ENCODE measurements at places on chromosomes 6 and 20. TPM values are rescaled to one million over a fixed set of nuclear protein-coding genes. Genes with fewer than 3 reads are reported as not detected.

DNA sequence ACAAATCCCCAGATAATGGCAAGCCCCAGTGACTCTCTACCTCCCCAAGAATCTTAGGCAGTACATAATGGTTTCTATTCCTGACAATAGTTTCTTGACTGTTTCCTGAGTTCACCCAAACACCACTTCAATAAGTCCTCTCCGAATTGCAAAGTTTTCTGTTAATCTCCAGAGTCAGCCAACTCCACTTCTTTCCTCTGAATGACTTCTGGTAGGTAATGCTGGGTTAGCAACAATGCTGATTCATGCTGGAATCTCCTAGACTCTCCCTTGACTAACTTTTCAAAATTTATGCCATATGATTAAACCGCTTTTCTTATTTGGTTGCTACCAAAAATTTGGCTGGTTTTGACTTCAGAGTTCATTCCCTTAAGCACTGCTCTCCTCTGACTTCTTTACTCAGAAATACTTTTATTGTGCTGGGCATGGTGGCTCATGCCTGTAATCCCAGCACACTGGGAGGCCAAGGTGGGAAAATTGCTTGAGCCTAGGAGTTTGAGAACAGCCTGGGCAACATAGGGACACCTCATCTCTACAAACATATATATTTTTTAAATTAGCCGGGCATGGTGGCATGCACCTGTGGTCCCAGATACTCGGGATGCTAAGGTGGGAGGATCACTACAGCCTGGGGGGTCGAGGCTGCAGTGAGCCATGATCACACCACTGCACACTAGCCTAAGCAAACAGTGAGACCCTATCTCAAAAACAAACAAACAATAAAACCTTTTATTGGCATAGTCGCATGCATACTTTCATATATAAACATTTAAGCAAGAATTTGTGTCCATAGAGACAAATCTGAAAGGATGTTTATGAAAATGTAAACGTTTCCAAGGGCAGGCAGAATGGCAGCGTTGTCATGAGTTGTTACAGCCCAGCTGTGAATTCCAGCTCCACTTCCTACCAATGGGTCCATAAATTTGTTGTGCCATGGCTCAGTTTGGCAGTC, 249.3 kb upstream of the PLN start:
- no peaks in the 10 kb centered on the region for H3K36me3 ChIP-seq
- H3K27me3 ChIP-seq, result peaks cover 11% of the 10 kb centered on the region
- no peak for DNase-seq
- no peak overlapping the region for H3K27ac ChIP-seq

- no peak overlapping the region for H3K27ac ChIP-seq
- H3K4me3 ChIP-seq, result no peak overlapping the region
- no peak for DNase-seq
Measured at GRCh38 chr20:45440424-45440823, 24.5 kb downstream of the PIGT start.

GRCh38 chr6:15299430-15300131, 53.7 kb downstream of the JARID2 start:
- peaks cover 1% of the 10 kb centered on the region for H3K36me3 ChIP-seq
- peak overlapping the region; percentile 64 for H3K4me3 ChIP-seq
- peaks cover 93% of the 10 kb centered on the region for H3K4me1 ChIP-seq
- DNase-seq, result peak; percentile 48
- no peaks in the 10 kb centered on the region for H3K27me3 ChIP-seq

- H3K4me3 ChIP-seq, result no peak overlapping the region
- H3K27me3 ChIP-seq, result peaks cover 17% of the 10 kb centered on the region
- no peak overlapping the region for H3K27ac ChIP-seq
- no peaks in the 10 kb centered on the region for H3K4me1 ChIP-seq
- no peak for DNase-seq
Measured at GRCh38 chr20:17928633-17929311, 39.8 kb downstream of the SNX5 start.

- H3K4me1 ChIP-seq, result peaks cover 24% of the 10 kb centered on the region
- no peaks in the 10 kb centered on the region for H3K36me3 ChIP-seq
- no peak overlapping the region for H3K4me3 ChIP-seq
- DNase-seq, result no peak
- H3K27me3 ChIP-seq, result no peaks in the 10 kb centered on the region
Measured at GRCh38 chr6:44829836-44830235, 442.3 kb downstream of the CDC5L start.

GRCh38 chr20:1472556-1473245, 6.1 kb upstream of the NSFL1C start:
- H3K4me1 ChIP-seq, result peaks cover 6% of the 10 kb centered on the region
- DNase-seq, result no peak
- H3K36me3 ChIP-seq, result no peaks in the 10 kb centered on the region
- no peak overlapping the region for H3K4me3 ChIP-seq
- no peak overlapping the region for H3K27ac ChIP-seq

DNA sequence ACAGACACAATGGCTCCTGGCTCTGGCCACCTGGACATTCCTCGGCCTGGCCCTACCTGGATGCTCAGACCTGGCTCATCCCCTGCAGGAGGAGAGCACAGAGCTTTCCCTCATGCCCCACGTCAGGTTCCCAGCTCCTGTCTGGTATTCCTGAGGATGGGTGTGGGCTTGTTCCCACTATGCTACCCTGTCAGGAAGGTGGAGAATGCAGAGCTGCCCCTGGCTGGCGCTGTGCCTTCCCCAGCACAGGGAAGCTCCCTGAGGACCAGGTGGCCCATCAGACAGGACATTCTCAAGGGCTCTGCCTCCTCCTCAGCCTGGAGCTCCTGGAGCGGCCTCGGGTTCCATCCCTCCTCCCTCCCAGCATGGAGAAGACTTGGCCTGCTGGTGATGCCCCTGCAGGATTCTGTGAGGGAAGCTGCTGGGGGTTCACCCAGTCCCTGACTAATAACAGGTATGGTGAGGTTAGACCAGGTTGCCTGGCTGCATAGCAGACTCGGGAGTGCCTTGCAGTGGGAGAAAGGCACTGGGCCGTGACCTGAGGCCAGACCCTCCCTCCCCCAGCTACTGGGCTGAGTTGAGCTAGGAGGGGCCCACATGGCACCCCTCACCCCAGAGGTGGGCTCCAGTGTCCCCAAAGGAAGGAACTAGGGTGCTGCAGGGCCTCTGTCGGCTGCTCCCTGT, 156.0 kb upstream of the MLN start:
- no peaks in the 10 kb centered on the region for H3K27me3 ChIP-seq
- peaks cover 4% of the 10 kb centered on the region for H3K4me1 ChIP-seq
- DNase-seq, result no peak
- no peak overlapping the region for H3K27ac ChIP-seq

C20orf202 gene
- not detected for total RNA-seq

SYTL3 gene
- total RNA-seq, result 353 TPM

PSMB9 gene
- 299 TPM for total RNA-seq

CST2 gene
- not detected for total RNA-seq

DST gene
- 11.9 TPM for total RNA-seq

Data from activated T-cell treated with anti-CD3 and anti-CD28 coated beads, Interleukin-2, amount 50 U/mL, for 72 hours (primary cell).